Epithelial cell of proximal tubule (primary cell): ENCODE measurements at places on chromosomes 13 and 19. TPM values are rescaled to one million over a fixed set of nuclear protein-coding genes. Genes with fewer than 3 reads are reported as not detected.

DNA sequence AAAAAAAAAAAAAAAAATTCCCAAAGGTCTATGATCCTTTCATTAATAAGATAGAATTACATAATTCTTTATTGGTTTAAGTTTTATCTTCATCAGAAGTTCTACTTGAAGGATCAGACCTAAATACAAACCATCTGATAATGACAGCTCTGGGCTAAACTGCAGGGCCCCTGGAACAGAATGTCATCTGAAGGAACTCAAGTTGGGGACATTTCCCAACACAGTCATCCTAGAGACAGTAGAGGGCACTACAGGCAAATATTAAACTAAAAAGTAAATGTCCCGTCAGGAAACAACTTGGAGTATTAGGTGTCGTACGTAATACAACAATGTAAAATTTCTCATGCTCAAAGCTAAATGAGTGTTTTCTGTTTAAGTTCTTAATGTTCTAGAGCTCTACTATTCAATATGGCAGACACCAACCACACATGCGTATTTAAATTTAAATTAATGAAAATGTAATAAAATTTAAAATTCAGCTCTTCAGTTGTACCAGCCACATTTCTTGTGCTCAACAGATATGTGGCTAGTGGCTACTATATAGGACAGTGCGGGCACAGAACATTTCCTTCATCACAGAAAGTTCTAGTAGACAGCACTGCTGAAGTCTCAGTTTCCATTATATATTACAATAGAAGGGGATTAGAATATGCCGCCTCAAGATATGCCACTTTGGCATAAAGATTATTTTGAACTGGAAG lies 21.8 kb upstream of the NAXD start:
- no peak for DNase-seq

GRCh38 chr19:35717665-35718344 lies at the start of gene KMT2B:
KMT2B (plus strand) TSS chr19:35718003; CDS start chr19:35718019, 16 bp downstream.
- DNase-seq = no peak

TNNI3 gene
- total RNA-seq = 0.40 and 0.51 TPM in 2 replicates

TEX29 gene
- not detected in 2 replicates for total RNA-seq

CADM4 gene
- total RNA-seq = 7.7 and 16.4 TPM in 2 replicates

NKPD1 gene
- 0.29 TPM in 1 of 2 replicates, not detected in the other for total RNA-seq

PEX11G gene
- 1.6 and 6.2 TPM in 2 replicates for total RNA-seq

PTPRH gene
- 1.1 and 2.8 TPM in 2 replicates for total RNA-seq
